ENCODE measurements at places on chromosomes 1 and 21. TPM values are rescaled to one million over a fixed set of nuclear protein-coding genes. Genes with fewer than 3 reads are reported as not detected.

Gene TMEM82
- polyA plus RNA-seq, result not detected

Gene CLDN8
- not detected for polyA plus RNA-seq

Gene PTAFR
- 1.7 TPM for polyA plus RNA-seq

DNA sequence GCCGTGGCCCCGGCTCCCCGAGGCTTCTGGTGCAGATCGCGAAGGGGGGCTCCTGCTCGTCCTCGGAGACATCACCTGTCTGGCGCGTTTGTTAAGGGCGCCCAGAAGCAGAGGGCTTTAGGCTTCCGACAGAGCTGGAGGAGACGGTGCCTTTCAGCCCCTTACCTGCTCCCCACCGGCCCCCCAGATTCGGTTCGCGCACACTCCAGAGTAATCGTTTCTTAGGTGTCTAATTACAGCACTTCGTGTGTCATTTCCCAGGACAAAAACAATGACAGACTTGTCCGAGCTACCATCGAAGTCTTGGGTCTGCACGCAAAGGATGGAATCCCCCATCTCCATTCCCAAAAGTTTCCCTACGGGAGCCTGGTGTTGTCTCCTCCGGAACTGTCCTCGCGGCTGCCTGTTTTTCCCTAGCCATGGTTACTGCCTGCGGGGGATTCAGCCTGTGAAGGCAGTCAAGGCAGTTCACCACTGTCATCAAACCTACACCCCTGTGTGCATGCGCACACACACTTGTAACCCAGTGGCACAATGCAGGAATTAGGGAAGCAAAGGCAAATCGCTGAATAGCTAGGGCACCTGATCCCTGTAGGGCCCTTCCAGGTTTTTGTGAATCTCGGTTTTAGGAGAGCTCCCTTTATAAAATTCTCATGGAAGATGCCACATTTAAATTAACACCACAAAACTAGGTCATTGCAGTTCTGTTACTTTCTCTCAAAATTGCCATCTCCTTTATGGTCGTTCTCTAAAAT is 738 bp upstream of the CDC42BPA start:
- DNase-seq, result no peak

GRCh38 chr1:33966346-33967141 is 102.7 kb downstream of the HMGB4 start:
- no peak for DNase-seq

DNA sequence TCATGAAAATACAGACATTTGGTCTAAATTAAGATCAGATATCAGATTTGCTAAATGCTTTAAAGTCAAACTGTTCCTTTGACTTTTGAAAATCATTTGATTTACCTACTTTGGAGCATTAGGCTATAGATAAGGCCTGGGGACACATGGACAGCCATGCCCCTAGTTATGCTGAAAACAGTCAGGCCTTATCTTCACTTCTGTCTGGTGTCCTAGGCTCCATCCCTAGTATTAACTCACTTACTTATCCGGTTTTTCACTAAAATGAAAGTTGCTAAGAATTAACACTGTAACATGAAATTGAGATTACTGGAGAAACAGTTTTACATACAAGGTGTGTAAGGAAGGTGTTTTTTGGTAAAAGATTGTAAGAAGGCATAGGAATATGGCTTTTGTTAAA is 4.5 kb upstream of the CATSPERE start:
- no peak for DNase-seq

- DNase-seq, result no peak
Measured at GRCh38 chr1:214641214-214641895, 38.4 kb downstream of the CENPF start.

DNA sequence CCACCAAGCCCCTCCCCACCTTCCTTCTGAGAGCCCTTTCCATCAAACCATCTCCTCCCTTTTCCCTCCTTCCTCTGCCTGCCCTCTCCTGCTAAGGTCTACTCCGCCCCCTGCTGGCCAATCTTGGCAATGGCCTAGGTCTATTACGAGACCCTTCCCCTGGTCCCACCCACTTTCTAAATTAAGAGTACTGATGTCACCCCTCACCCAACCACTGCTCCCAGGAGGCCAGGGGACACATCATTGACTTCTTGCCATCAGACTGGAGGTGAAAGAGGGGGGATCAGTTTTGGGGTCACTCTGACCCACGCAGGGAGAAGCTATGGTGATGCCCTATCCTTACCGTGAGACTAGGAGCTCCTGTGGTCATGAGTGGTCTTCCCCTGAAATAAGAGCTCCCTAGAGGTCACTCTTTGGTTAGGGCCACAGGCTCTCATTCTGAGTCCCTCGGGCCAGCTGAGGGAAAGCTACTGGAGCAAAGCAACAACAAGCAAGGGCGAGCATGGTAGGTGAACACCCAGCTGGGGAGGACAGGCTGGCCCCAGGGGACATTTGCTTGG is 34.6 kb upstream of the S100A7 start:
- no peak for DNase-seq

GRCh38 chr1:9410737-9411297 is 118.1 kb downstream of the SPSB1 start:
- no peak for DNase-seq

DNA sequence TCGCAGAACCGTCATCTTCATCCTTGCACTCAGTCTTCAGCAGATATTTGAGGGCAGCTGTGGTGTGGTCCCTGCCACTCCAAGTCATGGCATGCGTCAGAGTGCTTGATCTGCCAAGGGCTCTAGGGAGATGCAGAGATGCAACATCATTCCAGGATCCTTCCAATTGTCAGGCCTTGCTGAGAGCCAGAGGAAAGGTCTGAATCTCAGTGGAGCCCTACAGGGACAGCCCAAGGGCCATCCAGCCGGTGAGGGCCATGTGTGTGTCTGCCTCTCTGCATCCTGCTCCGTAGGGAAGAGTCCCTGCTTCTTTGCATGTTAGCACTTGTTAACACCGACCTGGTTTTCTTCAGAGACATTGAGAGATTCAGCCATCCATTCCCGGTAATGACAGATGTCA is 17.6 kb downstream of the MAPKAPK2 start:
- no peak for DNase-seq

GRCh38 chr1:94621802-94622201 is 80.2 kb upstream of the F3 start:
- DNase-seq, result no peak

DNA sequence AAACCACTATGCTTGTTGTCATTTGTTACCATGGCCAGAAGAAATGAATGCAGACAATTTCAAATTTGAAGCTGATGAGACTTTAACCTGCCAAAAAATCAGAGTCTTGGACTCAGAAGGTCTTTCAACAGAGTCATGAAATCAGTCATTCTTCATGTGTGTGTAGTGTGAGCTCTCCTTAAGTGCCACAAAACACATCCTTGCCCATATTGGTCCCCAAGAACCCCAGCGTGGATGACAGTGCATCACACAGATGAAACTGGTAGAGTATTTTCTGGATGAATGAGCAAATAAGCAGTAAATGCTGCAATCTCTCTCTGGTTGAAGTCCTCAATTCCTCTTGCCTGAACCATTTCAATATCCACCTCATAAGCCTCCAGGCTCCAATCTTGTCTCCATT is 28.7 kb upstream of the ETS2 start:
- no peak for DNase-seq

GRCh38 chr1:17611991-17612390 is 72.5 kb downstream of the ARHGEF10L start:
- DNase-seq, result no peak

Gene WNT4
- polyA plus RNA-seq, result 5.3 TPM

GRCh38 chr1:59480188-59480888 is 183.4 kb downstream of the FGGY start:
- no peak for DNase-seq
